ENCODE measurements at places on chromosomes 6 and 20.

- DNase-seq = no peak
Measured at GRCh38 chr6:54188846-54189245, 77.6 kb downstream of the MLIP start.

DNA sequence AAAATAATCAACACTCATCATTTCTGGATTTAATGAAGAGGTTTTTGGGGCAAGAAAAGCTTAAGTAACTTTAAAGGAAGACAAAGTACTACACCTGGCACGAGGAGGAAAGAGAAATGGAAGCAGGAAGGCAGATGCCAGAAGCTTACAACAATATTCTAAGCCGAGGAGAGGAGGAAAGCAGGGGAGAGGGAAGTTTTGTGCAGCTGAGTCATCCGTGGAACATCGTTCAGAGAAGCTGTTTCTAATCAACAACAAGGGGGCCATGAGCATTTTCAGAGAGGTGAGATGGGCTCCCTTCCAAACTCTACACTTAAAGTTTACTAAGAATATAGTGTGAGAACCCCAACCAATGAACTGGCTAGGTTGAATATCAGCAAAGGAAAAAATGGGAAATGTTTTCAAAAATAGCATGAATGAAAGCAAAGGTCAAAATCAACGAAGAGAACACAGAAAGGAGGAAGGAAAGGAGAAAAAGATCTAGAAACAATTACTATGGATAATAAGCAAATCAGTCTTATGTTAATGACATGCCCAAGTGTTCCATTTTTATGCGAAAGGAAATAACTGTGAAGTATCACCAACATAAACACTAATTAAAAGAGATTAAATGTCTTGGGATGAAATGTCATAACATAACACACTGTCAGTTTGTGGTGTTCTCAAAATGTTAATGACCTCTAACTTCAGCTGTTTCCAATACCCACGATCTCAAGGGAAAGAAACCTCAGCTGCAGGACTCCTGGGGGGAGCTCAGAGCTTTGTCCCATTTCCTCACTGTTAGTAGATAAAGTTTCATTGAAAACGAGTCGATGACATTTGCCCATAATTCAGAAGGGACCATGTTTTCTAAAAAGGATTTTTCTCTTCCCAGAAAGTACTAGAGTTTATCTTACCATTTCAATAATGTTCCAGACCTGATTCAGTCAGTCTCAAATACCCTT, 203.4 kb upstream of the STXBP5 start:
- no peak for DNase-seq

DNA sequence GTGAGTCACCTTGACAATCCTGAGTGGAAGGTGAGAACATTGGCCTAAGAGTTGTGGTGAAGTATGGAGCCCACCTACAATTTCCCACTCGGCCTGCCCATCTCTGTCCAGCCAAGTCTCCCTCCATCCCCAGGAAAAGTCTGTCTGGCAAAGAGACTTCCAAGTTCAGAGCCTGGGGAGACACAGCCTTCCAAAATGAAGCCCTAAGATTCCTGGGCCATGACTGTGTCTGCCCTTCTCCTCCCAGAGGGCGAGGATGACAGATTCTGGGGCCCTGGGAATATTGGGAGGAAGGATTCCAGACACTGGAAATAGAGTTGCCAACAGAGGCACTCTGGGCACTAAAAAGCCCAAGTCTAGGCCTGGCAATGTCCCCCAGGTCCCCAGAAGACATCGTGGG, 176.8 kb downstream of the NFATC2 start:
- DNase-seq = no peak

DNA sequence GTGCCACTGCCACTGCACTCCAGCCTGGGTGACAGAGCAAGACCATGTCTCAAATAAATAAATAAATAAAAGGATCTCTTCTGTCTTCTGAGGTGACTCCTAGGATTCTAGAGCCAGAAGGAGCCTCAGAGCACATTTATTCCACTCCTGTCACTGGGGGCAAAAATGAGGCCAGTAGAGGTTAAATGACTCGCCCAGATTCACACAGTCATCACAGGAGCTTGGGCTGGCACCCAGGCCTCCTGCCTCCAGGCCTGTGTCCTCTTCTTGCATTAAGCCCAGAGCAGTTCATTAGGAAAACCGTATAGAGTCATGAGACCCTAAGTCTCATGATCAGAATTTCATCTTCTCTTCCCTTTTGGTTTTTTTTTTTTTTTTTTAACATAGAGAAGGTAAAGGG, 243.3 kb downstream of the NRN1 start:
- no peak for DNase-seq

DNA sequence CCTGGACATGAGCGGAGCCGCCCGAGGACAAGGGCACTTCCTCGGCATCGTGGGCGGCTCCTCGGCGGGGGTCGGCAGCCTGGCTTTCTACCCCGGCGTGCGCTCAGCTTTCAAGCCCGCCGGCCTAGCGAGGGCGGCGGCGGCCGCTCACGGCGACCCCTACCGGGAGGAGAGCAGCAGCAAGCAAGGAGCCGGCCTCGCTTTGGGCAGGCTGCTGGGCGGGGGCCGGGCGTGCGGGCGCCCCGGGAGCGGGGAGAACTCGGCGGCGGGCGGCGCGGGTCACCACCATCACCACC, 6.7 kb downstream of the PRDM13 start:
- DNase-seq = no peak

DNA sequence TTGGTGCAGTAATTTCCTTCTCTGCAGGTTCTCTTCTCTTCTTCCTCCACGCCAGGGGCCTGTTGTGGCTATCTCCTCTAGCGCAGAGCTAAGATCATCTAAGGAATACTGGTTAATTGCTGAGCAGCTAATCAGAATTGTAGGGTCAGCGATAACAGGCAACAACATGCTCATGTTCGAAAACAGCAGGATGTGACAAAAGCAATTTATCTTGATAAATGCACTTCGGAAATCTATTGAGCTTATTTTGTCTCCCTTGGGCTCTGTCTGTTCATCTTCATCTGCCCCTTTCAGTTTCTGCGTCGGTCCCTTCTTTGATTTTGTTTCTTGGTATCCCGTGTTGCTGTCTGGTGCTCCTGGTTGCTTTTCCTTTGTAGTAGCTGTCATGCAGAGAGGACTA, 67.3 kb upstream of the MAP3K7 start:
- DNase-seq = no peak

DNA sequence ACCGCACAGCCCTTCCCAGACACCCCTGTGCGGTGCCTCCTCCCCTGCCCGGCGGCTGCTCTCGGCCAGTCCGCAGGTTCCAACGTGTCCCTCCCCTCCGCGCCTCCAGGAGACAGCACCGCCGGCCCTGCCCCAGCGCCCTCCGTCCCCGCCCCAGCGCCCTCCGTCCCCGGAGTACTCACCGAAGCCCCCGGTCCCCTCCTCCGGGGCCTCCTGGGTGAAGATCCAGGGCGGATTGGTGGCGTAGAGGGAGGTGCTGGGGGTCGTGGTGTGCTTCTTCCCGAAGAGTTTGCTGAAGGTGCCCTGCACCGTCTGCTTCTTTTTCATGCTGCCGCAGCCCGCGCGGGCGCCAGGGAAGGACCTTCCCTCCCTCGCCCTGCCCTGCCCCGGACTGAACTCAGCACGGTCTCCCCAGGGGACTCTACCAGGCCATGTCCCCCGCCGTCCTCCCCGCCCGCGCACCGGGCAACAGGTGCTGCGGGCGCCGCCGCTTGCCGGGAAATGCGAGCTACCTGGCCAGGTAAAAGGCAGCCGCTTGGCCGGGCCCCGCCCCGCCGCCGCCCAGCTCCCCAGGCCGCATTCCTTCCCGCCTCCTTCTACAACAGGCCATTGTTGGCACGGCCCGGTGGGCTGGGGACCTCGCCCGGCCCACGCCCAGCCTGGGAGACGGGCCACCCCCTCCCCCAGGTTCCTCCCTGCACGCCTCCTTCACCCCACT, at the start of gene C6orf132:
Gene C6orf132 (minus strand): TSS at position 503 of the 718 bp plus-strand sequence. CDS start 176 bp downstream, at position 327.
- DNase-seq = no peak

GRCh38 chr6:161429921-161430490, 156.1 kb upstream of the AGPAT4 start:
- DNase-seq = no peak

DNA sequence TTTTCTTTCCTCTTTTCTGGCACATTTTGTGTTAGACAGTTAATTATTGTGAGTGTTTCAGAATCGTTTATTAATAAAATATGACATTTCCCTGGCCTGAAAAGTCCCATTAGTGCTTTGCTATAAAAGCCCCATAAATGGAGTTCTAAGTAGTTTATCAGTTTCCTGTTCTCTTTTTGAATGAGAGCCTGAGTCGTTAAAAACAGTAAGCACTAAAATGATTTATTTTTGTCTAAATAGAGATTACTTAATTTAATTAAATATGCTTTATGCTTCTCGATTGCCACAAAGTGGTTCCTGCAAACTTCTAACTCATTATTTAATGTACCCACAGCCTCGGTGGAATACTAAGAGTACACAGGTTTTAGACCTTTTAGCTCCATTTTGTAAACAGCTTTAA, 577.9 kb downstream of the C6orf118 start:
- DNase-seq = no peak

GRCh38 chr6:115908906-115909559, 151.7 kb downstream of the FRK start:
- DNase-seq = no peak

GRCh38 chr6:45132658-45133294, 195.4 kb upstream of the RUNX2 start:
- DNase-seq = no peak

- DNase-seq = peak; percentile 98
Measured at GRCh38 chr20:35305682-35306556, 13.7 kb upstream of the FAM83C start.

DNA sequence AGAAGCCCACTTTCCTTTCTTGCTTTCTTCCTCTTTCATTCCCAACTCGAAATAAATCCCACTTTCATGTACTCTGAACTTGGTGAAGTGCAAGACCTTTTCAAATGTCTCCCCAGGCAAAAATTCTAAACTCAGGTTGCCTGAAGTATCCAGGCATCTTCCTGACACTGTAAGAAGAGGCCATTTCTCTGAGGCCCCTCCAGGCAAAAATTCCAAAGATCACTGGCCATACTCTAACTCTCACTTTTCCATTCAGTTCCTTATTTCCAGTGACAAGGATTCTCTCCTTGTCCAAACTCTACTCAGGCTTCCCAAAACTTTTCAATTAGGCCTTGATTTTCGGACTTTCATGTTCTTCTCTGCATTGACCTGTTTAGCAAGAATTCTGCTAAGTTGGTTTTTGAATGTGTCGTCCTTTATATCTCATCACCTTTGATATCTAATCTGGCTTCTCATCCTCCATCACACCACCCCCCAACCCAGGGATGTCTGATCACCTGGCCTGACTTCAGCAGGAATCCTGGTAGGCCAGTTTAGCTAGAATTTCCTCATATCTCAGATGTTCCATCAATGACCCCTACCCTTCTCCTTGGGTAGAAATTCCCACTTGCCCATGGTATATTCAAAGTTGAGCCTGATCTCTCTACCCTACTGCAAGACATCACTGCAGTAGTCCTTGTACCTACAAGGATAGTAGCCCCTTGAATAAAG, 124.9 kb downstream of the RCAN2 start:
- no peak for DNase-seq

DNA sequence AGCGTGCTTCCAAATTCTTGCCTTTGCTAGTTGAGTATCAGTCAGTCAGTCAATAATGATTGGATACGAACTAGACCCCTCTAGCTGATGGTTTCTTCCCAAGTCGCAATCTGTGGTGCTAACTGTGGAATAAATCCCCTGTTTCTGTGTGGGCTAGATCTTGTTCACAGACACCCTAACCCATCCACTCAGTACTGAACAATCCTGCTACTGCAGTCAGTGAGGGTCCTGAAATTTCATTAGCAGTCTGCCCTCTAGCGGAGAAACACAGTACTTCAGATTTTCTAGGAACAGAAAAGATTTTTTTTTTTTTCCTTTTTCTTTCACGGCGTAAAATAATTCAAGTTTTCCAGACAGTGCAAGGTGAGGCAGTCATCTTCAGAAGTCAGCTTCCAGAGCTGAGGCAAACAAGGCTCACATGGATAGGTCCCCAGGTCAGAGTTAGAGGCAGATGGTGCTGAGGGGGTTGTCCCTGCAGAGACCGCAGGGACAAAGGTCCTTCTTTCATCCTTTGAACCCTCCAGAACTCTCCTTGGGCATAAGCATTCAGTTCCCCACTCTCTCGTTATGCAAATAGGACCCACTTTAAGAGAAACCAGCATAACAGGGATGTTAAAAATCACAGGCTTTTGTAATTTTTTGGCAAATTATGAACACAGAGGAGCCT, 119.6 kb downstream of the SCML4 start:
- DNase-seq = no peak

All from epithelial cell of prostate (primary cell).